ENCODE measurements at places on chromosomes 6 and 20.

GRCh38 chr20:49989234-49990065 lies 6.7 kb downstream of the SNAI1 start:
- DNase-seq = no peak

DNA sequence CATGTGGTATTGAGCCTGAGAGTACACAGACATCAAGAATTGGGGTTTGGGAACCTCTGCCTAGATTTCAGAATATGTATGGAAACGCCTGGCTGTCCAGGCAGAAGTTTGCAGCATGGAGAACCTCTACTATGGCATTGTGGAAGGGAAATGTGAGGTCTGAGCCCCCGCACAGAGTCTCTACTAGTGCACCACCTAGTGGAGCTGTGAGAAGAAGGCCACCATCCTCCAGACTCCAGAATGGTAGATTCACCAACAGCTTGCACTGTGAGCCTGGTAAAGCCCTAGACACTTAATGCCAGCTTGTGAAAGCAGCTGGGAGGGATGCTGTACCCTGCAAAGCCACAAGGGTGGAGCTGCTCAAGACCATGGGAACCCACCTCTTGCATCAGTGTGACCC lies 658.2 kb downstream of the HACE1 start:
- no peak for DNase-seq

DNA sequence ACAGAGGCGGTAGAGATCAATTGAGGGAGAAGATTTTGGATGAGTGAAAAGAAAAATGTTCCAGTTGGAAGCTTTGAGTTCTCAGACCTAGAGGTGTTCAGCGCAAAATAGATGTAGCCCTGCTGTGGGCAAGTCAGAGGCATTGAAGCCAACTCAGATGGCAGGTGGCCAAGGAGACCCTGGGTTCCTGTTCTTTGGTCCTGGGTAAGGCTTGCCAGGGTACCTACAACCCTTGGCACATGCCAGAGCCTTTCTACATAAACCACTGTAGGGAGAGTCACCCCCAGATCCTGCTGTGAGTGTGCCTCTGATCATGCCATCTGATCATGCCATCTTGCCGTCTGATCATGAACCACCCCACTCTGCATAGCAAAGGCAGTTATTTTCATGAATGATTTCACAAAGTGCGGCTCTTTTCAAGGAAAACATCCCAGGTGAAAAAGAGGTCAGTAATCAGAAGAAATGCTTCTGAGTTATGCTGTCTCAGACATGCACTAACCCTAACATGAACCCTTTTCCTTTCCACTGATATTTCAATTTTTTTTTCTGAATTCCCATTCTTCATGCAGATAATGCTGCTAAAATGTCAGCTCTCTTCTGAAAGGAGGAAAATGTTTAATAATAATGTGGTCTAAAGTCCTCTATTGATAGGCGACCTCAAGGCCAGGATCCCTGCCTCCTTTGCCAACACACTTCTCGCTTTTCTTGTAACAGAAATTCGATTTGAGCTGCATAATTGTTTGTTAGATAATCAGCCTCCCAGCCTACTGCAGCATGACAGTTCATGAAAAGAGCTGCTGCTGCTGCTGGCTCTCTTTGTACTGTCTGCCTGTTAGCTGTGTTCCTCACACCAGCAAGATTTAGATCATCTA lies 153.6 kb downstream of the MTHFD1L start:
- peak; percentile 53 for DNase-seq

- no peak for DNase-seq
Measured at GRCh38 chr6:116741571-116741970, 23.9 kb downstream of the FAM162B start.

DNA sequence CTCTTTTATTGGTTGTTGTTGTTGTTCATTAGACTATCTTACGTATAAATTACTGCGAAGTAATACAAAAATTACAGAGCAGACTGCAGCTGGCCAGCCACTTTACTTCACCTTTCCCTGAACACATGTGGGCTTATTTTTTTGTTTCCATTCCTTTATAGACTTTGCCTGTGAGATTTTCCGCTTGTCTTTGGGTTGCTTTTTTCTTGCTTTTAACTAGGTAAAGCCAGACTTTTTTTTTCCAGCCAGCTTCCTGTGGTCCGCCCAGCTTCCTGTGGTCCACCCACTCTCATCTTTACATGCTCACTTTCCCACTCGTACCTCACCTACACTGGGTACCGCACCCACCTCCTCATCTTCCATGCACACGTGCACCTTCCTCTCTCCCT lies 79.0 kb downstream of the IPCEF1 start:
- DNase-seq = no peak

DNA sequence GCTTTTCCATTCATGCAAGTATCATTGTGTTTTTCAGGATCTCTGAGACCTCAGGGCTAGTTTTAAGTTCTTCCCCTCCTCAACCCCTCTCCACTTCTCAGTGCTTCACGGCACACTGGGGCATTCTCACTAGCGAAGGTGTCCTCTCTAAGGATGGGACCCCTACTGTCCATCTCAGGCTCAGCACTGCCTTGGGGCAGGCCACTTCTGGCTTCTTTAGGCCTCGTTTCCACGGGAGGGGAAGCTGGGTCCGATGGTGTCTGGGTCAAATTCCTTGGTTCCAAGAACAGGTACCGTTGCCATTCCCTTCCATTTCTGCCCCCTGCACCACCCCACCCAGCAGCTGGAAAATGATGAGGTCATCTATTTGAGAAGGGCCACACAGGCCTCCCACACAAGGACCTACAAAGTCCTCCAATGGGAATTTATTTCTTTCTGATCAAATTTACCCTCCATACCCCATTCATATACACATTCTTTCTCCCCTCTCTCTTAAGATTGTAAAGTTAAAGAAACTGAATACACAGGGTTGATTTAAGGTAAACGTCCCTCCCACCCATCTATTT lies 17.2 kb downstream of the GNAS start:
- DNase-seq = no peak

DNA sequence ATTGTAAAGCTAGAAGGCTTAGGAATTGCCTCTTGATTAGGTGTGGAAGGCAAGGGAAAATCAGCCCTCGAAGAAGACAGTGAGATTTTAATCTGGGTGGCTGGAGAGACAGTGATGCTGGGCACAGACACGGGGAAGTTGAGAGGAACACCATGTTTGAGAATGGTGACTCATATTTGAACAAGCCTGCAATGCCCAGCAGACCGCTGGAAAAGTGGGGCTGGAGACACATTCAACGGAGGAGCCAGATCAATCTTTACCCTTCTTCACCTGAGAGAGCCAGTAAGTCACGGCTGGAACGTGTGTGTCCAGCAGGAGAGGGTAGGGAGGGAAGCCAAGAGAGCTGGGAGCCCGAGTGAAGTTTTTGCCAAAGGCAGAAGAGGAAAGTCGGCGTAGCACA lies 3.7 kb upstream of the ESR1 start:
- no peak for DNase-seq

DNA sequence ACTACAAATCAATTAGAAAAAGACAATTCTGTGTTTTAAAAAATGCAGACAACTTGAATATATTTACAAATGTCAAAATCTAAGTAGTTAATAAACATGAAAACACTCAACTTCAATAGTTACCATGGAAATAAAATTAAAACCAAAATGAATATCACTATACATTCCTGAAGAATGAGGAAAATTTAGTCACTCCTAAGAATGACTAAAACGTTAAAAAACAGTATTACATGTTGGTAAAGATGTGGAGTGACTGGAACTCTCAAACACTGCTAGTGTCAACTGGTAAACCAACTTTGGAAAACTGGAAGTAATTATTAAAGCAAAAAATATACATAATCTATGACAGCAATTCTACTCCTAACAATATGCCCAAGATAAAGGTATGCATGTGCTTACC lies 36.3 kb downstream of the AHI1 start:
- no peak for DNase-seq

GRCh38 chr6:33661106-33661838 lies 40.1 kb downstream of the ITPR3 start:
- no peak for DNase-seq

DNA sequence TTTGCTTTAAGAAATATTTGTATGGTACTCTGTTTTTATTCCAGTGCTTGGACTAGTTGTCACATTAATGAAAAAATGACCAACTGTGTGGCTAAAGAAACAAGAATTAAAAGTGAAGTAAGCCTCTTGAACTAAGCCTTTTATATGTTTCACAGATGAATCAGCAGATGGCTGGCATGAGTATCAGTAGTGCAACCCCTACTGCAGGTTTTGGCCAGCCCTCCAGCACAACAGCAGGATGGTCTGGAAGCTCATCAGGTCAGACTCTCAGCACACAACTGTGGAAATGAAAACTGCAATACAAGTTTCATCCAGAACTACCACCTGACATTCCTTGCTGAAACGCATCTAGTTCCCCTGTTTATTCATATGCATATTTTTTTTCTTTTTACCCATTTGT lies 96.8 kb downstream of the B3GAT2 start:
- no peak for DNase-seq

GRCh38 chr20:47561180-47561579 lies 59.5 kb downstream of the NCOA3 start:
- no peak for DNase-seq

DNA sequence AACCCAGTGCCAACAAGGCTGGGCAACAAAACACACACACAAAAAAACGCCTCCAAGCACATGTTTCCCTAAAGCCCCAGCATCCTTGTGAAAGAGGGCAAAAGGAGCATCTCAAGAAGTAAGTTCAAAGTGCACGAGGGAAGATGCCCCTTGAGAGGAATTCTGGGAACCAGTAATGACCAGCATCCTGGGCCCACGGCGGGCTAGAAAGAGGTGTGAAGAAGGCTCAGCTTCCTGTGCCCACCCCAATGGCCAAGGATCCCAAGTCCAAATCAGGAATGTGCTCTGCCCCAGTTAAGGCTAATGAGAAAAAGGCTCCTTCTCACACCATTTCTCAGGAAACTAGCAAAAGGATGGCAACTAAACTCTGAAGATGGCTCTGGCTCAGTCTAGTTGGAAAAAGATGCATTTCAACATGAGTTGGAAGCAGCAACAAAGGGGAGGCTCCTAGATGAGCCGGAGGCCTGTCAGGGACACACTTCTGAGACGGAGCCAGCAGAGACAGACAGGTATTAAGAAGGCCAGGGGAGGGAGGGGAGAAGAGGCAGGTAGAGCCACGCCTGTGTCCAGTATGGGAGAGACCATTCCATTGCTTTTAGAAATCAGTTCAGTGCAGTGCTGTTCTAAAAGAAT lies 3.2 kb downstream of the RIMS4 start:
- DNase-seq = no peak

DNA sequence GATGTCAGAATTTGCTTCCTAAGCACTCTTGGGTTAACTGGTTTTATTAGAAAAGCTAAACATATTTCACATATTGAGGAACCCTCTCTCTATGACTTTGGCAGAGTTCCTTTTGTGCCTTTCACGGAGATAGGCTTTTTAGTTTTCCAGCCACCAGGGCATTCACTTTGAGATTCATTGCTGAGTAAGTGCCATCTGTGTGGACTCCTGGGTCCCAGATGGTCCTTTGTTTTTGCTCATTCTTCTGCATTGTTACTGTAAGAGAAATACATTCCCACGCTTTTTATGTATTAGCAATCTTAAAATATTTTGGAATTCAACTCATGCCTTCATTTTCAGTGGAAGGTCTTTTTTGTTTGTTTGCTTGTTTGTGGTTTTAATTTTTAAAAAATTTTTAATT lies 76.3 kb upstream of the PHACTR2 start:
- peak; percentile 56 for DNase-seq

- no peak for DNase-seq
Measured at GRCh38 chr6:33813990-33814985, 10.5 kb upstream of the MLN start.
